ENCODE measurements at places on chromosomes 12 and 14.

- no peak for DNase-seq
Measured at GRCh38 chr12:5901416-5901815, 43.6 kb downstream of the ANO2 start.

DNA sequence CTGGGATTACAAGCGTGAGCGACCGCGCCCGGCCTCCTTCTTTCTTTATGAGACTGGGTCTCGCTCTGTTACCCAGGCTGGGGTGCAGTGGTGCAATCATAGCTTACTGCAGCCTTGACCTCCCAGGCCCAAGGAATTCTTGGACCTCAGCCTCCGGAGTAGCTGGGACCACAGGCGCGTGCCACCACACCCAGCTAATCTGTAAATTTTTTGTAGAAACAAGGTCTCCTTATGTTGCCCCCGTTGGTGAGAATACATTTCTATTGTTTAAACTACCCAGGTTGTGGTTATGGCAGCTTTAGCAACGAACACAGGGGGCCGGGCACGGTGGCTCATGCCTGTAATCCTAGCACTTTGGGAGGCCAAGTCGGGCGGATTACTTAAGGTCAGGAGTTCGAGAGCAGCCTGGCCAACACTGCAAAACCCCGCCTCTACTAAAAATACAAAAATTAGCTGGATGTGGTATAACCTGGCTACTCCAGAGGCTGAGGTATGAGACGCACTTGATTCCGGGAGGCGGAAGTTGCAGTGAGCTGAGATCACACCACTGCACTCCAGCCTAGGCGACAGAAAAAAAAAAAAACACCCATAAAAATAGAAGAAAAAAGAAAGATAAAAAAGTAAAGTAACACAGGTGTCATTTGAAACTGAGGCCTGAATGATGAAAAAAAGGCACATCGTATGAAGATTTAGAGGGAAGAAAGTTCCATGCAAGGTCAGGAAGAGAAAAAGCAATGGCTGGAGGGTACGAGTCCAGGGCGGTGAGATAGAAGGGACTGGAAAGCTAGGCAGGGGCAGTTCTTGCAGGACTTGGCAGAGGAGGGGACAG is 977 bp upstream of the TMEM120B start:
- peak; percentile 35 for DNase-seq

DNA sequence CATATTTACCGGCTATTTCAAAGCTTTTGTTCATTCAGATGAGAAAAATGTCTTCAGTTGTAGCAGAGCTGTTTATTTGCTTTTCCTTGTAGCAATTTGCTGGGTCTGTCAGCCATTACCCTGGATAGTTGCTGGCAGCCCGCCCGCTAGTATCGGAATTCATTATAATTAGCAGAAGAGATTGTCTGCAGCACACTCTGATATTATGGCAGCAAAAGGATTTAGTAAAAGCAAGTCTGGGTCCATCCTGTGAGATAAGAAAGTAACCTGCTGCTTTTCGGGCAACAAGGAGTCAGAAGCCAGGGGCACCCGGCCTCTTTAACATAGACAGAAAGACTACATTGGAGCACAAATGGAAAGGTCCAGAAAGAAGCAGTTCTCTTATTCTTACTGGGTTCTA is 6.1 kb upstream of the SLC35E3 start:
- DNase-seq, result no peak

GRCh38 chr14:22070119-22070982 is 396.7 kb upstream of the OR4E1 start:
- DNase-seq, result peak; percentile 63

- no peak for DNase-seq
Measured at GRCh38 chr12:48119834-48120195, 651 bp downstream of the PFKM start.

- DNase-seq, result no peak
Measured at GRCh38 chr12:86241600-86241999, 14.6 kb downstream of the MGAT4C start.

DNA sequence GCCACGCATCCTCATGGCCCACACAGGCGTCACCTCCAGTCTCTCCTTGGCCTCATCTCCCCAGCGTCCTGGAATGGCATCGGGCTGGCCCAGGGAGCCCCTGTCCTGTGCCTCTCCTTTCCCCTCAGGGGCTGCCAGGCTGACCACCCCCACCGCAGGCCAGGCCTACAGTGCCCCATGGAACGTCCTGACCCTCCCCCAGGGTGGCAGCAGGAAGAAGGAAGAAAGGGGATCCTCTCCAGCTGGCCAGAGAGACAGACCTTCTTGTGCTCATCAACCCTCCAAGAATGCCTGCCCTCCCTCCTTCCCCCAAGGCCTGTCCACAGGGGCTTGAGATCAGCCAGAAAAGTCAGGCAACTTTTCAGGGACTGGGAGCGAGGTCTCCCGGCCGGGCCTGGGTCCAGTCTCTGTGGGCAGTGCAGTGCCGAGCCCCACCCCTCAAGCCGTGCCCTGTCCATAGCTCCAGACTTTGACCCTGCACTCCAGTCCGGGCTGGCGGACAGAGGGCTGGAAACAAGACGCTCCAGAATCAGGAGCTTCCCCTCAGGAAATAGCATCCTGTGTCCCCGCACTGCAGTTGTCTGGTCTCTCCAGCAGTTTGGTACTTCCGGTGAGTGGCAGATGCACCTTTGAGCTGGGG is at the start of gene DAO:
Gene DAO (plus strand): TSS at position 478 of the 640 bp plus-strand sequence. CDS start 4,915 bp downstream, outside the sequence.
- no peak for DNase-seq

DNA sequence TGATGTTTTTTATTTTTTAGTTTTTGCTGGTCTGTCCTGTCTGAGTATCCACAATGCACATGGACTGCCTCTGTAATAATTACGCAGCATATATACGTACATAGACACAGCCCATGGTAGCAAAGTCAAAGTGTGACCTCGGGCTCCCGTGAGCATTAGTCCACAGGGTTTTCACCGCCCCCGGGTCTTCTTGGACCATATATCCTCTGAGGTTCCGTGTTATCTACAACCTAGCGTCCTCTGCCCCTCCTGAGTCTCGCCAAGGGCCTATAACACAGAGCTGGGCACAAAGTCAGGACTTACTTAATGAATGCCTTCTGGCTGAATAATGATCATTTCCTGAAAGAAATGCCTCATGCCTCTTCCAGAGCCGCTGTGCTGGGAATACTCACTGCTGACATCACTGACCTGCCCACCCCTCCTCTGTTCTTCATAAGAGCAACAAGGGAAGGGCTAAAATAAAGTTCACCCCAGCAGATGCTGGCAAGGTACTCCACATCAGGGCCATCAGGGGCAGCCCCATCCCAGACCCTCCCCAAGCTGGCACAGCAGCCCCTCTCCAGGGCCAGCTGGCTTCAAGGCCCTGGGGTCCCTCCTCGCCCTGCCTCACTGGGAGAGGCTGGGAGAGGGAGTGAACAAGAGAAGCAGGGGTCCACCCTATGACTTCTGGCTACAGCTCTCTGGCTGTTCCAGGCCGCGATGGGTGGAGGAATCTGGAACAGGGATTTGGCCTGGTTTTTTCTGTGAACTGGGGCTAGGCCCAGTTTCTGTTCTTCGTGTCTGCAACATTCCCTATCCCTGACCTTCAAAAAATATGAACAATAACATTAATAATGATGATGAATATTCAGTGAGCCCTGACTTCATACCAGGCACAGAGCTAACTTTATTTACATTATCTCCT is 7.9 kb downstream of the HDAC7 start:
- DNase-seq, result no peak

DNA sequence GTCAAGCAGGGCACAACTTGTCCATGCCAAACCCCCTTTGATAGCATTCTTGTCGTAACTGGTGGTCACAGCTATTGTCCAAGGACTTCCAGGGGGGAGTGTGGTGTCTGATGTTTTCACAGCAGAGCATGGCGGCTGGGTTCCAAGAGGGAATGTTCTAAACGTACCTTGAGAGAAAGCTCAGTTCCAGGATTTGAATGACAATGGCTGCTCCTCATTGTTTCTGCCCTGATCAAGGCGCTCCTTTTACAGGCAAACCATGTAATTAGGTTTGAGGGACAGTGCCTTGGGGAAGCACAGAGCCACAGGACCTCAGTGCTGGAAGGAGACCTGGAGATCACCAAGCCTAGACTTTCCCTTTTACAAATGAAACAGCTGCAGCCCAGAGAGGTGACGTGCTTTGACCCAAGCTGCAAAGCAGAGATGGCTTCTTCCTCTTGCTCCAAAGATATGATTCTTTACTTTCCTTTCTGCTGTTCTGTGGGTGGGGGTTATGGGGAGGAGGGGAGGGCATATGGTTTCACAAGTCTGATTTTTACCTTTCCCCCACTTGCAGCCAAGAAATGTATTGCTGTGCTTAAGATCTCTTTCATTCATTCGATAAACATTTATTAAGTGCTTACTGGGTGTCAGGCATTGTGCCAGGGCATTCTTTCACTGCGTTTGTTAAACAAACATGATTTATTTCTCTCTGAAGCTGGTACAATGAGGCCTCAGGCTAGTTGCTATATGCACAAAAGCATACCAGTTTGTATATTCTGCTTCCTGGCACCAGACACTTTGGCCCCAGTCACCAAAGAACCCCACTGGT is 172.8 kb downstream of the KTN1 start:
- no peak for DNase-seq

DNA sequence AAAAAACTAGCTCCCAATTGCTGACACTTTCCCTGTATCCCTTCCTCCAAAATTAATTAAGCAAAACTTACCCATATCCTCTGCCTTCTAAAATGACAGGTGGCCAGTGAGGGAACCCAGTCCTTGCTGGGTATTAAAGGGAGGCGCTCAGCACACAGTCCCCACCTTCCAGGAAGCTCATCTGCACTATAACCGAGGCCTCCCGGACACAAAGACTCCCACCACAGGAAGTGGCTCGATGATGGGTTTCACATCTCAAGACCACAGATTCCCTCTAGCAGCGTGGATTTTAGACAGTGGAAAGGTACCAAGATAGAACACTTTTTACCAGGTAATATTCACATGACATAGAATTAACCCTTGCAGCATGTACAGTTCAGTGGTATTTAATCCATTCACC is 126.8 kb upstream of the NCOR2 start:
- DNase-seq, result no peak

GRCh38 chr12:7207866-7208625 is 18.6 kb downstream of the PEX5 start:
- DNase-seq, result no peak

- DNase-seq, result no peak
Measured at GRCh38 chr14:65772921-65773574, 360.5 kb downstream of the FUT8 start.

DNA sequence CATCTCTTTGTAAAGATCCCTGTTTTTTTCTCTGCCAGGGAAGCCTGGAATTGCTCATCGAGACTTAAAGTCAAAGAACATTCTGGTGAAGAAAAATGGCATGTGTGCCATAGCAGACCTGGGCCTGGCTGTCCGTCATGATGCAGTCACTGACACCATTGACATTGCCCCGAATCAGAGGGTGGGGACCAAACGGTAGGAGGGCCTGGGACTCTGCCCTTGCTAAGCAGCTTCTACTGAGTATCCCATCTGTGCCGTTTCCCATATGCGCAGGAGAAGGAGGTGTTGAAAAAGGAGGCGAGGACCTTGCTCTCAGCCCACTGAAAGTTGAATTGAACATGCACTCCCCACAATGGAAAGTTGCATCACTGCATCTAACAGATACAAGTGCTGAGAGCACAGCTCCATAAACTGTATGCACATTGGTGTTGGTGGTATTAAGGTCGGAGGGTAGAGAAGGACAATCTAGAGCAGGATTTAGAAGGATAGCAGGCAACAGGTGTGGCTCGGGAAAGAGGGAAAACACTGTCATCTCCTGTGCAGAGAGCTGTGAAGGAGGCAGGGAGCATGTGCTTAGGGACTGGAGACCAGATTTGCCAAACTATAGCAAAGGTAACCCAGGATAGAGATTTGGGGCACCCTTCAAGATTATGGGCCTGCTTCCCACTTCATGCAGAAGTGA is 21.5 kb upstream of the TAMALIN start:
- no peak for DNase-seq

- DNase-seq, result no peak
Measured at GRCh38 chr12:66119229-66119869, 11.2 kb downstream of the LLPH start.

DNA sequence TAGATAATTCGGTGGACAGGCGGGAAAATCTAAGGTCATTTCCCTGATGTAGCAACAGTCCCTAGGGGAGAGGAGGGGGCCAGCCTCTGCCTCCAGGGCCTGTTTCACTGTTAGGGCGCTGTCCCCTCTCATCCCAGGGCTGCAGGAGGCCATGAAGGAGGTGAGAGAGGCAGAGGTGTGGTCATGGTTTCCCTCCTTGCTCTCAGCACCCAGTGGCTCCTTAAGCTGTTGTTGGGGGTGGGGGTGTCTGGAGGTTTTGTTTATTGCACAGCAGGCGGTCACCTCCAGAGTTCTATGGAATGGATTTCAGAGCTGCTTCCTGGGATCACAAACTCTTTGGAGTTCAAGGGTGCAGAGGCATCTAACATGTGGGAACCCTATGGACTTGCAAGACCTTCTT is 212.5 kb upstream of the RTL1 start:
- no peak for DNase-seq

DNA sequence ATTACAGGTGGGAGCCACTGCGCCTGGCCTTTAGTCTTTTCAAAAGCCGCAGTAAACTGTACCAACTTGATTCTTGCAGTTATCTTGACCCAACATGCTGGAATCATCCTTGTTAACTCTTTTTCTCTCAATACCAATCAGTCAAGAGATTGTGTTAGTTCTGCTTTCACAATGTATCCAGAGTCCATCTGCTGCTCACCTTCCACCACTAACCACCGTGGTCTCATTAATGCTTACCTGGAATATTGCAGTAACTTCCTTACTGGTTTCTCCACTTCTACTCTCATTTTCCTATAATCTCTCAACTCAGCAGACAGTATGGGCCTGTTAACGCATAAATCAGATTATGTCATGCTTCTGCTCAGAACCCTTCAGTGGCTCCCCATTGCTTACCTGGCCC is 62.2 kb downstream of the VEZT start:
- no peak for DNase-seq

GRCh38 chr14:92516344-92516965 is 2.9 kb downstream of the RIN3 start:
- DNase-seq, result no peak

DNA sequence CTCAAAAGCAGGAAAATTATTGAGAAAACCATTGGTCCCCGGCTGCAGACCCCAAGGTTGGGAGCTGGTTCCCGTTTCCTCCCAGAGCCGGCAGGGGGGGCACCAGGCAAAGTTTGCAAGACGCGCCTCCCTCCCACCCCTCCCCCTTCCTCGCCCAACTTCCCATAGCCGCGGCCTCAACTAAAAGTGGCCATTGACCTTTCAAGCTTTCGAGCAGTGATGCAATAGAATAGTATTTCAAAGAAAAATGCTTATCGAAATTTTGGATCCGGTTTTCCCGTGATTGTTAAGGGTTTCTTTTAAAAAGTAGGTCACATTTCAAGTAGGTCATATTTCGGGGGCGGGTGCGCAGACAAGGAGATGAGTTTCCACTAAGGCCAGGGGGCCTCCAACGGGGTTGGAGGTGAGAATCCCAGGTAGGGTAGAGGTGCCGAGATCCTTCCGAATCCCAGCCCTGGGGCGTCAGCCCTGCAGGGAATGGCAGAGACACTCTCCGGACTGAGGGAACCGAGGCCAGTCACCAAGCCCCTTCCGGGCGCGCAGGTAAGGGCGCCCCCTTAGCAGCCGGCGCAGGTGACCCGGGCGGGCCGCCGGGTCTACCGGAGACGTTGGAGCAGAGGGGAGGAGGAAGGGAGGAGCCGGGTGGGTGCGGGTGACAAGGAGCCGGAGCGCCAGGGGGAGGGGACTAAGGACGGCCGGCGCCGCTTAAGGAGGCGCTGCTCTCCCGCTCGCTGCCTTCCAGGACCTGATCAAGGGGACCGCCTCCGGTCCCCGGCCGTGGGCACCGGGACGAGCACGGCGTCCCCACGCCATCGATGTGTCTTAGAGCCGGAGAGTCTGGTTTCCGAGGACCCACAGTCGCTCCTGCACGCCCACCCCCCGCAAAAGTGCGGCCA is 2.6 kb upstream of the SOCS2 start:
- DNase-seq, result peak; percentile 74
